ENCODE measurements at places on chromosomes 5 and 9.

GRCh38 chr5:89756955-89757354 is 652.6 kb downstream of the CETN3 start:
- no peak for DNase-seq

DNA sequence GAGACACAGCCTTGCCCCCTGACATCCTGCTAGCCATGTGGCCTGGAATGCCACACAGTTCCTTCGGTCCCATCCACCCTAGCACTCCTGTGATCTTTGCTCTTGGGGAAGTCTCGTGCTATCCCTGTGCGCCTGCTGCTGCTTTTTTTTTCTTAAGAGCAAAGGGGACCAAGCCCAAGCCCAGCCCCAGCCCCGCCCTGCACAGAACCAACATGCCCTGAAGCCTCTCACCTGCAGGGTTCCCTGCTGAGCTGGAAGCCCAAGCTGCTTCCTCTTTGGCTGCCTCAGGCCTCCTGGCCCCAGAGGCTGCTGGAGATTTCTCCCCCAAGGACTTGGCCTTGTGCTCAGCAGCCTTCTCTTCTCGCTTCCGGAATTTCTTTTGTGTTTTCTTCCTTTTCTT is 1.8 kb downstream of the SURF6 start:
- no peak for DNase-seq

- DNase-seq: peak; percentile 83
Measured at GRCh38 chr5:142644640-142645361, 41.1 kb downstream of the FGF1 start.

DNA sequence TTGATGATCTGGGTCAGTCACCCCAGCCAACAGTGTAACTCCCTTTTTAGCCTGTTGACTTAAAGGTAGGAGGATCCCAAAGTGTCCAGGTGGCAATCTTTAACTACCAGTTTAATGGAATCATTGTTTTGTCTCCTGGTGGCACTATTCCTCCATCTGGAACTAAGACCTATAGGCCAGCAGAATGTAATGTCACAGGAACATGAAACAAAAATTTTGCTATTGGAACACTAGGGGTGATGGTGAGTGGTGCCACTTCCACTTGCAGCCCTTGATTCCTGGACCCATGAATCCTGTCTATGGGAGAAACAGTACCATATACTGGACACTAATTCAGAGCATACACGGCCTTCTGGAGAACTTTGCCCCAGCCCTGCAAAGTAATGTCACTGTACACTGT is 219.5 kb upstream of the RASA1 start:
- no peak for DNase-seq

- DNase-seq: no peak
Measured at GRCh38 chr5:91175708-91176107, 207.4 kb downstream of the ARRDC3 start.

DNA sequence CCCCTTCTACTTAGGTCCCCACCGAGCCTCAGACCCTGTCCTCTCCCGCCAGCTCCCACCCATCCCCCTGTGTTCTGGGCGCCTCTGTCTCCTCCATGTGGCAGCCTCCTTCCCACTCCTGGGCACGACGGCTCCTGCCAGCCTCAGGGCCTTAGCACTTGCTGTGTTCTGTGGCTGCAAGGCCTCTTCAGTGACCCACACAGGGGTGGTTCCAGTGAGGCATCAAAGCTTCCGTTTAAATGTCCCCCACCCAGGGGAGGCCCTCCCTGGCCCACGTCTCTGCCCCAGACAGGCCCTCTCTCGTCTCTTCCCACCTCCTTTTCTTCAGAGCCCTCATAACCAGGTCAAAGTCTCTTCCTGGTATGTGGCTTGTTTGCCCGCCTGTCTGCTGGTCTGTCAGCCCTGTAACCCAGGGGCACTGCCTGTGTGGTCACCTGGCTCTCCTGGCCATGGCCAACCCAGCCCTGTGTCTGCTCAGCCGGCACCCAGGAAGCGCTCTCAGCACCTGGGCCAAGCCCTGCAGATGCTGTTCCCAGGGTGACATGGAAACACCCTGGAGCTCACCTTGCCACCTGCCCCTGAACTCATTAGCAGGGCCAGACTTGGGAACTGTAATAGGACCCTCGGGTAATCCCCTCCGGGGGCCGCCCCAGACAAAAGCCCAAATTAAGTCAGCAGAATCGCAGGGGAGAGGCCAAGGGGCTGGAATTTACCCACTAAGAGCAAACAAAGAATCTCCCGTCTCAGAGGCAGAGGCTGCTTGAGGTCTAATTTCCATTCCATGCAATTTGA is 33.7 kb downstream of the LHX3 start:
- no peak for DNase-seq

Data from GOT3 (cell line).